ENCODE measurements at places on chromosomes 1 and 21.

DNA sequence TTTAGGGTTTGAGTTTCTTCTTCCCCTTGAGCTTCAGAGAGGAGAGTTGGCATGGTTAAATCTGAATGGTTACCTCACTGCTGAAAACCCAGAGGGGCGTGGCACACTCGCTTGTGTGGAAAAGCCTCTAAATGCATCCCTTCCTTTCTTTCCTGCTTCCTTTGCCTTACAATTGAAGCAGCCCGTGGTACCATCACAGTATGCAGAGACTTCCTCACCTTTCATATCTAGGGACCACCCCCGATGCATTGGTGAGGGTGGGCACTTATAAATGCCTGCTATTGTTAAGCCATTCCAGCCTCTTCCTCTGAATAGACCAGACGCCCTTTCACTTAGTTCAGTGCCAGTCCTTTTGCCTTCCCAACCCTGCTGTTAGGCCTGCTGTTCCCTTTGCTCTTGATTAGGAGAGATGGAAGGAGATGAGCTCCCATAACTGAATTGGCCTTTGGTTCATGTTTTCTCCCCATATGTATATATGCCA lies 21.9 kb upstream of the LAX1 start:
- DNase-seq, result no peak

GRCh38 chr1:246447501-246447900 lies 59.6 kb downstream of the SMYD3 start:
- no peak for DNase-seq

- no peak for DNase-seq
These were observed 78.3 kb downstream of the NDUFS5 start for GRCh38 chr1:39104158-39105060.

DNA sequence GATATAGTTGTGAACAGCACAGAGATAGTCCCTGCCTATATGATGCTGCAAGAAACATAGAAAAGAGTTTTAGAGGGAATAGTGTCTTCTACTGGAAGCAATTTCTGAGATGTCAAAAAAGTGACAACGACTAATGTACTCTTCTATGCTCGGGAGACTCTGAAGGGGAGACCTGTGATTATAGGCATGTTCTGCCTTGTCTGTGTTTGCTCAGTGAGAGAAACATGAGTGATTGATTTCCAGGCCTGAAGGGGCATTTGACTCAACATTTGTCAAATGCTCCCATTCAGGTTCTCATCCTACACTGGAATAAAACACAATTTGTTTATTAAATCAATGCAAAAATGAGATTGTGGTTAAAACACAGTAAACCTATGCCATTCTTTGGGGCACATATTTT lies 131.8 kb downstream of the CTH start:
- no peak for DNase-seq

DNA sequence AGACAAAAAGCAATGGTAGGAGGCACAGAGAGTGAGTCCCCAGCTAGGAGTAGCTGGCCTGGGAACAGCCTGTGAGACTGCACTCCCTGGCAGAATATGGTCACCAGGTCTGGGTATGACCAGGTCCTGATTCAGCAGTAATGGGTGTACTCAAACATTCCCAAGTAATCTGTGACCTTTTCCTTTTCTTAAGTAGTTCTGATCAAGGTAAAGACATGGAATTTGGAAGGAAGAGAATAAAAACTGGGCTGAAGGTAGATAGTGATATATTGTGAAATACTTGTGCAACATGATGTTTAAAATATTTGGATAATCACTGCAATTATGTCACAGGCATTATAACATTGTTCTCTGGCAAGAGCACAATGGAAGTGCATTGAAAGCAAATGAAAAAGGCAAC lies 147.2 kb upstream of the DPYD start:
- DNase-seq, result no peak

DNA sequence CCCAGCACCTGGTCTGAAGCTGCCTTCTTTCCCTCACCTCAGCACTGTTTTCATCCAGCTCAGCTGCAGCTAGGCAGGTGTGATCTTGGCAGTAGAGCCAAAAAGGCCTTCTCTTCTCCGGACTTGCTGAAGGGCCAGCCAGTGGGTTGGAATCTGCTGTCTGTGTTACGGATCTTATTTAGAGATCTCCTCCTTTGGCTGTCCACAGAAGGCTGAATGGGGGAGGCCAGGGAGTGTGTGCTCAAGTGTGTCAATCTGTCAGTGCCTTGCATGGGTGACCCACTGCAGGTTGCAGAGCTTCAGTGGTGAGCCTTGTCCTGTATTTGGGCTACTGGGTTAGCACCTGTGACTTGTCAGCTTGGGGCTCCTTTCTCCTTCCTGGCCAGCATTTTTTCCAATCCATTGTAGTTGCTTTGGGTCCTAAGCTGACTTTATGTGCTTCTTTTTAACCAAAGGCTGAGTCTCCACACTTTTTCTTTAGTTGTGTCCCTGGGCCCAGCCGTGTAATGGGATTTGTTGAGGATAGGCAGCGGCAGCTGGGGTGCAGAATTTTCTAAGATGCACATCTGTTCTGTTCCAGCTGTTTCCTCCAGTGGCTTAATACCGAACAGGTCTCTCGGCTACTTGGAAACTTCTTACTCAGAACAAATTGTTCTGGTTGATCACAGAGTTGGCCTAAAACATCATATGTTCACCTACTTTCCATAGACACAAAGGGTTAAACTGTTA lies 126.8 kb downstream of the PEX14 start:
- no peak for DNase-seq

GRCh38 chr1:63124666-63125191 lies 197.6 kb upstream of the FOXD3 start:
- no peak for DNase-seq

GRCh38 chr1:35539073-35539823 lies 18.0 kb downstream of the KIAA0319L start:
- no peak for DNase-seq

GRCh38 chr1:40842207-40842606 lies 20.0 kb downstream of the CITED4 start:
- no peak for DNase-seq

- no peak for DNase-seq
These were observed 3.5 kb downstream of the EPHX1 start for GRCh38 chr1:225813214-225813964.

DNA sequence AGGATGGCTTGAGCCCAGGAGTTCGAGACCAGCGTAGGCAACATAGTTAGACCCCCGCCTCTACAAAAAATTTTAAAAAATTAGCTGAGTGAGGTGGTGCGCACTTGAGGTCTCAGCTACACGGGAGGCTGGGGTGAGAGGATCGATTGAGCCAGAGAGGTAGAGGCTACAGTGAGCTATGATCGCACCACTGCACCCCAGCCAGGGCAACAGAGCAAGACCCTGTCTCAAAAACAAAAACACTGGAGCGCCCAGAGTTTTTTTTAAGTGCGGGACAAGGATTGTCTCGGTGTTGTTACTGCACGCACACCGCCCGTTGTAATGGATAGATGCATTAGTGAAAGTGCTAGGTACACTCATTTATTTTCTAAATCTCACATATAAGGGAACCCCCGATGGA lies 37.1 kb downstream of the PIK3CD start:
- DNase-seq, result no peak

DNA sequence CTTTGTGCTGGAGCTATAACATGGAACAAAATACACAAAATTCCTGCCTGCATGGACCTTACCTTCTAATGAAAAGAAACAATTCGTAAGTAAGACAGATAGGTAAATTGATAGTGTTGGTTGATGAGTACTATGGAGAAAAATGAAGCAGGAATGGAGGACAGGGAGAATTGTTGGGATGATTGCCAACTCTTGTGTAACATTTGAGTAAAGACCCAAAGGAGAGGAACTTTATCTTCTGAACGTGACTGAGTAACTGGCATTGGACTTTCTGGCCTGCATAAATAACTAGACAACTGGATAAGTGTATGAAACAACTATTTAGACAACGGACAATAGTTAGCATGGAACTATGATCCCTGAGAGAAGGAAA lies 6.8 kb upstream of the EFCAB14 start:
- DNase-seq, result no peak

DNA sequence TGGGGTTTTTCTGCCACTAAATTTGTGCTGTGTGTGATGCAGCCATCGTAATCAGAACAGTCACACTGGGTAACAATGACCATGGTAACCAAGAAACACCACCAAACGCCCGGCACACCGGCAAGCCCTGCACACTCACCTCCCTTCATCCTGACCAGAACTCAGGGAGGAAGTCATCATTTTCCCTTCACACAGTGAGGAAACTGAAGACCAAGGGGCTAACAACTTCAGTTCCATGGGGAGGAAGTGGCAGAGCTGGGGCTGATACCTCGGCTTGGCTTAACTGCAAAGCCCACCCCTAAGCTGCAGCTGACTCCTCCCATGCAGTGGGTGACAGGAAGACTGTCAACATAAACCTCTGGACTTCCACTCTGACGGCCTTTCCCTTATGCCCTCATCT lies 69.3 kb upstream of the BCAR3 start:
- DNase-seq, result no peak

GRCh38 chr21:17461582-17461981 lies 51.3 kb upstream of the CXADR start:
- no peak for DNase-seq

- no peak for DNase-seq
These were observed 312 bp downstream of the ARNT start for GRCh38 chr1:150876119-150876454.

DNA sequence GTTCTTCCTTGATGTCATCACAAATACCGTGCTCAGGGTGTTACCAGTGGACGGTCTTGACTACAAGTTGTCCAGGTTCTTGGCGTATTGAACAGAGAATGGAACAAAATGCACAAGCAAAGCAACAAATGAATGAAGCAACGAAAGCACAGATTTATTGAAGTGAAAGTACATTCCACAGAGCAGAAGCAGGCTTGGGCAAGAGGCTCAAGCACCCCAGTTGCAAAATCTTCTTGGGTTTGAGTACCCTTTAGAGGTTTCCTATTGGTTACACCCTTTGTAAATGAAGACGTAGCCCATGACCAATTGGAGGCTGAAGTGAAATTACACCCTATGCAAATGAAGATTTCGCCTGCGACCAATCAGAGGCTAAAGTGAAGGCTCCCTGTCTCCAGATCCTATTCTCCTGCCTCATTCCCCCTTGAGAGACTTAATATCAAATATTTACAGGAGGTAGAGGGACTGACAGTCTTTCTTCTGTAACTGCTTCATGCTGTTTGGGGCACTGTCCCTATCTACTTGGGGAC lies 38.3 kb downstream of the YY1AP1 start:
- DNase-seq, result no peak

GRCh38 chr1:227729881-227730629 lies 5.0 kb downstream of the JMJD4 start:
- DNase-seq, result no peak

GRCh38 chr1:2384130-2384860 lies 7.1 kb downstream of the MORN1 start:
- DNase-seq, result no peak

DNA sequence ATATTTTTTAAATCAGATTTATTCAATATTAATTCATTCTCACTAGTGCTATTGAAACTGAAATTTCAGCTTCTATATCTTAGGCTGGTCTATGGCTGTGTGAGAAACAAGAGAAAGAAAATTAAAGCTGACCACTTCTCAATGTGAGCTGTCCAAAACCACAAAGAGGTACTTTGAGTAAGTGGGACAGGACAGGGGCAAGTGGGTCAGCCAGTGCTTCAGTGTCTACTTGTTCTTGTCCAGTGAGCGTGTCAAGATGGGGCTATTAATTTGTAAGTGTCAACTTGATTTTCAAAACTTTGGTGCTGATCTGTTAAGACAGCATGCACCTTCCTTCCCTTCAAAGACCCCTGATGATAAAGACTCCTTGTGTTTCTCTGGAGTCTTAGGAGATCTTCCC lies 533.9 kb downstream of the PLPP3 start:
- no peak for DNase-seq

- DNase-seq, result no peak
These were observed 119.3 kb upstream of the ZBTB40 start for GRCh38 chr1:22332424-22332717.

DNA sequence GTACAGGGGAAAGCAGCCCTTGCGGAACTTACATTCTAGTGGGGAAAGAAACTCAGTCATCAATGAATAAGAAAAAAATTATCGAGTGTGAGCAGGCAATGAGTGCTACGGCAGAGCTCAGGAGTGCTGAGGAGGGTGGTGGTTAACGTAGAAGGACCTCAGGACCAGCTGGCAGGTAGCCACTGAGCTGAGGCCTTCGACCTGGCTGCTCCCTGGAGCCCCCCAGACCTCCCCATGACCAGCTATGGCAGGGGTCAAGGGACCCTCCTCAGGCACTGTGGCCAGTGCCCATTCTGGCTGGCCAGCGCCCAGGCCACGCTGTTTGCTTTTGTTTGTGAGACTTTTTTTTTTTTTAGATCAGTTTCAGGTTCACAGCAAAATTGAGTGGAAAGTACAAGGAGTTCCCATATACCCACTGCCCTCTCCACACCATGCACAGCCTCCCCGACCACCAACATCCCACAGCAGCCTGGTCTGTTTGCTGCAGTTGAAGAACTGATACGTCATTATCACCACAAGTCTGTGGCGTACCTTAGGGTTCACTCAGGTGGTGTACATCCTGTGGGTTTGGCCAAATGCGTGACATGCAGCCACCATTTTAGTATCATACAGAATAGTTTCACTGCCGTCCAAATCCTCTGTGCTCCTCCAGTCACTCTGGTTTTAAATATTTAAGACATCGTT lies 11.8 kb upstream of the TTC22 start:
- DNase-seq, result no peak

DNA sequence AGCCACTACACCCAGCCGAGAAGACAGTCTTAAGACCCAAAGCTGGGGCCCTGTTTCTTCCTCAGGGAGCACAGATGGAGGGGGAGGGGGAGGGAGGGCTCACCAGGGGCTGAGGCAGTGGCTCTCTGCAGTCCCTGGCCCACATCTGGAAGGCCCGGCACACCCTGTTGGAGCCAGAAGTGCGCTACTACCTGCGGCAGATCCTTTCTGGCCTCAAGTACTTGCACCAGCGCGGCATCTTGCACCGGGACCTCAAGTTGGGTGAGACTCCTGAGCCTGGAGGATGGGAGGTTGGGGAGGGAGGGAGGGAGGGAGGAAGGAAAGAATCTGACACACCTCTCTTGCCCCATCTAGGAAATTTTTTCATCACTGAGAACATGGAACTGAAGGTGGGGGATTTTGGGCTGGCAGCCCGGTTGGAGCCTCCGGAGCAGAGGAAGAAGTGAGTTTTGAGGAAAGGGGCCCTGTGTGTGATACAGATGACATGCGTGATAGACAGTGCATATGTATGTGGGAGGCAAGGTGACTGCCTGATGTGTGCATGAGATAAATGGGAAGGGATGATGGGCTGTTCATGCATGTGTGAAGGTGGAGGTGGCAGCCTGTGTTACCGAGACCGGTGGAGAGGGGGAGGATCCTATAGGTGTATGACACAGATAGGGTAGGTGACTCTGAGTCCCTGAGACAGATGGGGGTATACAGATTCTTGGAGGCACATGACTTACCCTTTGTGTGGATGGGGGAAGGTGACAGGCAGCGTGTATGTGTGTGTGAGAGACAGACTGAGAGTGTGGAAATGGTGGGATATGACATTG lies 1.5 kb downstream of the PLK3 start:
- DNase-seq, result no peak
